ENCODE measurements at places on chromosomes 3 and 15. TPM values are rescaled to one million over a fixed set of nuclear protein-coding genes. Genes with fewer than 3 reads are reported as not detected.

Gene PRKCD
- total RNA-seq: 1.7 TPM

Gene CLRN1
- not detected for total RNA-seq

Gene TGM4
- total RNA-seq: not detected

Gene LYSMD4
- 5.2 TPM for total RNA-seq

Gene CYP1A2
- not detected for total RNA-seq

Gene RNF7
- total RNA-seq: 34.9 TPM

All from dermis lymphatic vessel endothelial cell (primary cell).